ENCODE measurements at places on chromosomes 12 and 14.

- DNase-seq, result no peak
These were observed 32.9 kb downstream of the ADIPOR2 start for GRCh38 chr12:1723721-1724120.

- no peak for DNase-seq
These were observed 20.8 kb downstream of the CFAP251 start for GRCh38 chr12:121939186-121939585.

DNA sequence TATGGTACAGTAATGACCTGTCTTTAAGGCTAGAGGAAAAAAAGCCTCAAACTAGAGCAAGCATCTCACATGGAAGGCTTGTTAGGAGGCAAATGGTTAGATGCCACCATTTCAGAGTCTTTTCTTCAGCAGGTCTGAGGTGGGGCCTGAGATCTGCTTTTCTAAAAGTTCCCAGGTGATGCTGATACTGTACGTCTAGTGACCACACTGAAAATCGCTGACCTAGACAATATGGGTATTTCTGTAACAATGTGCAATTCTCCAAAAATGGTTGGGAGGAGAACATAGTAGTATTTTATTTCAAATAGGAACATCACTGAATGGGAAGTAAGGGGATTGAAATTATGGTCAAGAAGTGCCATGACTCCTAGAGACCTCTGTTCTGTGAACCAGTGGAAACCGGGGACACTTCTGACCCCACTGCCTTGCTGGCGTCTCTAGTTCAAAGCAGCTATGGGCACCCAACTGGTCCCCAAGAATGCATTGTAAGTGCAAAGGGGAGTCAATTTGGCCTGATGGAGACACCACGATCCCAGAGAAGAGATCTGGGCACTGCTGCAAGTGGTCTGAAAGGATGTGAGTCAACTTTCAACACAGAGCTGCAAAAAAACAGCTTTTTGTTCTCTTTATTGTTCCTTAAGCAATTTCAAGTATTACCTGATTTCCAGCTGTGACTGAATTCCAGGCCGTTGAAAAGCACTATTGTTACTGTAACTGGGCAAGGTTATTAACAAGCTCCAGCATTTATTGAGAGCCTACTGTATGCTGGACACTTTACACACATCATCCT is 54.4 kb upstream of the PLEKHG7 start:
- no peak for DNase-seq

DNA sequence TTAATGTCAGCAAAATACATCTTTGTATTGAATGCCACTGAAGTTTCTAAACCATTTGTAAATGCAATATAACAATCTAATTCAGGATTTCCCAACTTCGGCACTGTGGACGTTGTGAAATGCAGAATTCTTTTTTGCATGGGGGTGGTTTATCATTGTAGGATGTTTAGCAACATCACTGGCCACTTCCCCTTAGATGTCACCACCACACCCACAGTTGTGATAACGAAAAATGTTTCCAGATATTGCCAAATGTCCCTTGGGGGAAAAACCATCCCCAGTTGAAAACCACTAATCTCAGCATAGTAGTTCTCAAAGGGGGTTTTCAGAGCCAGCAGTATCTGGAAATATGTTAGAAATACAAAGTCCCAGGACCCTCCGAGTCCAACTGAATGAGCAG is 203.3 kb downstream of the NAV3 start:
- no peak for DNase-seq

GRCh38 chr14:68607867-68608573 is 184.8 kb downstream of the ZFP36L1 start:
- DNase-seq, result no peak

- no peak for DNase-seq
These were observed 56.7 kb downstream of the SRGAP1 start for GRCh38 chr12:63900922-63901793.

DNA sequence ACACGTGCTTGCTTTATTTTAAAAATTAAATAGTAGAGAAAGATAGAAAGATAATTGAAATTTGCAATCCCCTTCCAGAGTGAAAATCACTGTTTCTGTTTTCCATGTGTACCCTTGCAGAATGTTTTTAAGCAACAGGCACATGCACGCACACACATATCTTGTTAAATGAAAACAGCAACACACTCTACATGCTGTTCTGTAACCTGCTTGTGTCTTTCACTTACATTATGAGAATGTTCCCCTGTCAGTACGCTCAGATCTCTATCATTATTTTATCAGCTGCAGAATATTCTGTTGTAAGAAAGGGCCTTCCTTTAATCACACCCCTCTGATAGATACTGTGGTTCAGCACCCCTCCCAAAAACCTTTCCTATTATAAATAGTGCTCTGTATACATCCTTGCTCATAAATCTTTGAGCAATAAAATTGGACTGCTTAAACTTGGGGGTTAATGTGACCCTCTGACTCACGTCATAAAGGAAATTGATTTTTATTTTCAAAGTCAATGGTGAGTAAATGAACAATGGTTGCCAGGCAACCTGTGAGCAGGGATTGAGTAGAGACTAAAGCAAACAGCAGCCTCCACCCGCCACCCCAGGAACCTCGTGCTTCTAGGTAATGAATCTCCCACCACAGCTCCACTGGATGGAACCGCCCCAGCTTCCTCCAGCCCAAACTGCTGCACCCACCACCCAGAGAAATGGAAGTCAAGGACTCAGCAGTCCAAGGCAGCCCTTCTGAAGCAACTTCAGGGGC is 31.9 kb upstream of the CHGA start:
- DNase-seq, result peak; percentile 13

GRCh38 chr12:130144256-130144655 is 18.0 kb upstream of the FZD10 start:
- DNase-seq, result no peak
